Activated CD4-positive, alpha-beta T cell treated with anti-CD3 and anti-CD28 coated beads for 1 hour (primary cell): ENCODE measurements at places on chromosomes 3 and 15.

DNA sequence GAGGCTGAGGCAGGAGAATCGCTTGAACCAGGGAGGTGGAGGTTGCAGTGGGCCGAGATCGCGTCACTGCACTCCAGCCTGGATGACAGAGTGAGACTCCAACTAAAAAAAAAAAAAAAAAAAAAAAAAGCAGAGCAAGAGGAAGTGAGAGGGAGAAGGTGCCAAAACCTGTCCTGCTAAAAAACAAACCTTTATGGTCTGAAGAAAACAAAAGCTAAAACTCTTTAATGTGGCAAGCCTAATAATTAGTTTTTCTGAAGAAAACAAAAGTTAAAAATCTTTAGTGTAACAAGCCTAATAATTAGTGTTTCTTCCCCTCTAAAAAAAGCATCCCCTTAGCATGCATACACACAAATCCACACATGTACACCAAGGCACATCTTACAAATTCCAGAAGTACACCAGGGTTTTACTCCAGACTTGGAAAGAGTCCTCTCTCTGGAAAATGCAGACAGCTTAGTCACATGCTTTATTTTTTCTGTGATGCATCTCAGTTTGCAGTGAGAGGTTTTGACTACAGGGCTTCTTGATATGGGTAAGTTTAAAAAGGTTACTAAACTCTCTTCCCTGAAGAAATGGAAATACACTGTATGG, 65.9 kb downstream of the HACD2 start:
- DNase-seq = no peak

GRCh38 chr3:41997702-41998550, 36.0 kb upstream of the ULK4 start:
- no peak for DNase-seq

GRCh38 chr3:169256796-169257522, 406.6 kb downstream of the MECOM start:
- DNase-seq = no peak

DNA sequence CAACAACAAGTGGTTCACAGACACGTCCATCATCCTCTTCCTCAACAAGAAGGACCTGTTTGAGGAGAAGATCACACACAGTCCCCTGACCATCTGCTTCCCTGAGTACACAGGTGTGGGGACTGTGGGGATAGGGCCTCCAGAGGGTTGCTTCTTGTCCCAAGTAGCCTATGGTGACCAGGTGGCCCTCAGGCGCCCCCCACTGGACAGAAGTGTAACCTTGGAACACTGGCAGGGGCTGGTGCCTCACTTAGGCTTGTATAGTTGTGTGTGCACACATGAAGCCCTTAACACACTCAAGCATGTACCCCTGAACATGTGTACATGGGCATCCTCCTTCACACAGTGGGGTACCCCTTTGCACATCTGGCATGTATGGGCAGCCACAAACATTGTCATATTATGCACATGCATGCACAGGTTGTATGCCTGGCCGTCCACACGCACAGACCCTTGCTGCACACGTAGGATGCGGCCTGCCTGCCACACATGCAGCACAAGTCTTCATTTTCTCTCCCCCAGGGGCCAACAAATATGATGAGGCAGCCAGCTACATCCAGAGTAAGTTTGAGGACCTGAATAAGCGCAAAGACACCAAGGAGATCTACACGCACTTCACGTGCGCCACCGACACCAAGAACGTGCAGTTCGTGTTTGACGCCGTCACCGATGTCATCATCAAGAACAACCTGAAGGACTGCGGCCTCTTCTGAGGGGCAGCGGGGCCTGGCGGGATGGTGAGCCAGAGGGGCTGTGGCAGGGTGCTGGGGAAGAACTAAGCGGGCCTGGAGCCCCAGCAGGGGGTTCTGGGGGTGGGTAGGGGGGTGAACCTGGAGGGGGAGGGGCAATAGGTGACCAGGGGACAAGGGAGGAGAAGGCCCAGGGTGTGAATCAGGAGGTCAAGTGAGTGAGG, 11.7 kb upstream of the SEMA3B start:
- no peak for DNase-seq

DNA sequence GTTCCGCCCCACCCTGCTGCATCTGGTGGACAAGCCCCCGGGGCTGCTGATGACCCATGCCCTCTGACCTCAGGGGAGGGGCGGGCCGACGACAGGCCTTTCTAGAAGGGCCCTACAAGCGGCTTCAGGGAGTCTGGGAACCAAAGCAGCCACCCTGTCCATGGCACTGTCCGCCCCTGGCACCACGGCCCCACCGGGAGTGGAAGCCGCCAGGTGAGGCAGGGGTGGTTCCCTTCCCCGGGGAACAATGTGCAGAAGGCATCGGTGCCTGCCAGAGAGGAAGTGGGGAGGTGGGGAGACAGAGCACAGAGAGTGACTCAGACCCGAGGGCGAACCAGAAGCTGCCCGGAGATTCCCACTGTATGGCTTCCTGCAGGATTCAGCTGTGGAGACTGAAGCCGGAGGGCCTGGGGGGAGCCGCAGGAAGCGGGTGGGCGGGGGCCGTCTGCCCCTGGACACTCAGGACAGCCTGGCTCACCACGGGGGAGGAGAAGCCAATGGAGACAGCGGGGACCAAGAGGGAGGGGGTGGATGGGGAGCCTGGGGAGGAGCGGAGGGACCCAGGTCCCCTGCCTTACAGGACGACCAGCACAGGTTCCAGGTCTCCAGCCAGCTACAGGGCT, 134.0 kb downstream of the TPRA1 start:
- no peak for DNase-seq

DNA sequence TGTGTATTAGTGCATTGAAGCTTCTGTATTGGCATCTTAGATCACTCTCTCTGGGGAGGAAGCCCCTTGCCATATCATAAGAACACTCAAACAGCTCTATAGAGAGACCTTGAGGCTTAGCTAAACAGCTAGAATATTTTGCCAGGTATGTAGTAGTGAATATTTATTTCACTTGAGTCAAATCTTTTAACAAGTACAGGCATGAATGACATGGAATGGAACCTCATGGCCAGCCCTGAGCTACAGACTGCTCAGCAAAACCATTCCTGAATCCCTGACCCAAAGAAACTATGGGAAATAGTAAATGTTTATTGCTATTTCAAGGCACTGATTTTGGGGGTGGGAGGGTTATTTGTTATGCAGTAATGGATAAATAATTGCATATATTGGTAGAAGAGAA, 604.8 kb downstream of the MECOM start:
- DNase-seq = no peak

GRCh38 chr15:100695048-100695447, 92.7 kb downstream of the ASB7 start:
- DNase-seq = no peak
